ENCODE measurements at places on chromosomes 1 and 21.

DNA sequence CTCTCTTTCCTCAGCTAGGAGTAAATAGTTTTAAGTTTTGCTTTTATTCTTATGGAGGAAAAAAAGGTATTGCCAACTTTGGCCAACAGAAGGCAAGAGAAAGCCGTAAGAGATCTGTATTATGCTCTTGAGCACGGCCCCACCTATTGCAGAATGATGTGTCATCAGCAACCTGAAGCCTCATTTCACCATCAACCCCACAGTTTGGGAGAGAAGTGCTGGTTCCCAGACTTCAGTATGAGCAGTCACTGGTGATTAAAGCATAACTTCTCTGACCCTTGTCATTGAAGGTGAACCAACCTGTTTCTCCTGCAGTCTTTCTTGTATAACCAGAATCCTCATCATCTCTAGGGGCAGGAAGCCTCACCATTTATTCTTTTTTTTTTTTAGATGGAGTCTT lies 100.2 kb downstream of the SIPA1L2 start:
- DNase-seq: no peak

DNA sequence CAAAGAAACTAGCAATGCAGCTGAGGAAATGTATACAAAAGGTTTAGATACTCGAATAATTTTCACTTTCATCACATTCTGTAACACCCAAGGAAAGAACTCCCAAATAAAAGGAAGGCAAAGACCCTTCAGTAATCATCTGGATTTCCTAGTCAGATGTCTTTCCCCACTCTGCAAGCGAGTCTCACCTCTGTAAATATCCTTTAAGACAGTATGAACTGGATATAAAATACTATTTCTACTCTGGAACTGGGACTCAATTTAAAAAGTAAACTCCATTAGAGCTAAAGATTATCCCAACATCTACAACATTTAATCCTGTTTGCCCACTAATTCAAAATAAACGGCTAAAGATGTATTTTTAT lies 27.0 kb downstream of the C2CD2 start:
- no peak for DNase-seq

DNA sequence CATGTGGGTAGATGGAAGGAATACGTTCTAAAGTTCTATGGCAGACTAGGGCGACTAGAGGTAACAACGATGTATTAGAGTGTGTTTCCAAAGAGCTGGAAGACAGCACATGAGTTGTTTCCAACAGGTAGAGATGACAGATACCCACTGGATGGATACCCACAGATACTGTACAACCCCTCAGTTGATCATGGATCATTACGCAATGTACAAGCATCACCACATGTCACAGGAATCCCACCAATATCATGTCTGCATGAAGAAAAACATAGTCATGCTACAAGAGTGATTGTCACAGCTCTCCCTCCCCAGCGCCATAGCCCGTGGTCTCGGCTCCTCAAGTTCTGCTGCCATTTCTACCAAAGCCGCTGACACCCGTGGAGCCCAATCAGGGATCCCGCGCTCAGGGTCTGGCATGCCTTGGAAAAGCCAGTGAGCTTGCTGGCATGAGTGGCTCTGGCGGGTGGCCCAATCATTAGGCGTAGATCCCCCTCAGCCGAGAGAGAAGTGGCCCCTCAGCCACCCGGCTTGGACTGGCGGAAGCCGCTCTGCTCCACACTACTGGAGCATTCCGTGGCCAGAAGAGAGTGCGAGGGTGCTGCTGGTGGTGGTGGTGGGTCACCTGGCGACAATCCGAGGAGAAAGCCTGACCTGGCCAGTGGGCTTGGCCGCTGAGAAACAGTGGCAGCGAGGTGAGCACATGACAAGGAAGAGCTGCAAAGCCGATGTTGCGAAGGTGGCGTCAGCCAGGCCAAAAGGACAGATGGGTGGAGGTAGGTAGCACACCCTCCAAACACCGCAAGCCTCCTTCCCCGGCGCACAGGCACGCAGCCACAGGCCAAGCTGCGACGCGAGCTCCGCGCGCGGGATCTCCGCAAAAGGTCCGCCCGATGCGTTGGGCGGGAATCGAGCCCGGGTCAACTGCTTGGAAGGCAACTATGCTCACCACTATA lies 65.7 kb upstream of the FCGR2A start:
- DNase-seq: peak; percentile 71

DNA sequence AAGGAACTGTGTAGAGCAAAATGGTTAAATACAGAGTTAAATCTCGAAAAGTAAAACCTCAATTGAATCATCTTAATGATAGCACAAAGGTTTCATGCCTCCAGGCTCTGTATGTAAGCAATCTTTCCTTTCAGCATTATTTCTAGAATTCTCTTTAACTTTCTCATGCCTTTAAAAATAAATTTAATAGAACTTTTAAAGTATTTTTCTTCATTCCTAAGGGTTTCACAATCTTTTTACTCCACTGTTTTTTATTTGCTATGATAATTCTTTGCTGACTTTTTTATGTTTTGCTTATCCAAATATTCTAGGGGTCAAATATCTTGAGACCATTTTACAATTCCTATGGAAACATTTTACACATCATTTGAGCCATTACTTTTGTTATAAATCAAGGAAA lies 288.0 kb downstream of the BACH1 start:
- no peak for DNase-seq

- DNase-seq: no peak
Observed at GRCh38 chr21:41147096-41147978, 20.6 kb upstream of the BACE2 start.

- DNase-seq: no peak
Observed at GRCh38 chr21:16978309-16978895, 534.4 kb upstream of the CXADR start.

DNA sequence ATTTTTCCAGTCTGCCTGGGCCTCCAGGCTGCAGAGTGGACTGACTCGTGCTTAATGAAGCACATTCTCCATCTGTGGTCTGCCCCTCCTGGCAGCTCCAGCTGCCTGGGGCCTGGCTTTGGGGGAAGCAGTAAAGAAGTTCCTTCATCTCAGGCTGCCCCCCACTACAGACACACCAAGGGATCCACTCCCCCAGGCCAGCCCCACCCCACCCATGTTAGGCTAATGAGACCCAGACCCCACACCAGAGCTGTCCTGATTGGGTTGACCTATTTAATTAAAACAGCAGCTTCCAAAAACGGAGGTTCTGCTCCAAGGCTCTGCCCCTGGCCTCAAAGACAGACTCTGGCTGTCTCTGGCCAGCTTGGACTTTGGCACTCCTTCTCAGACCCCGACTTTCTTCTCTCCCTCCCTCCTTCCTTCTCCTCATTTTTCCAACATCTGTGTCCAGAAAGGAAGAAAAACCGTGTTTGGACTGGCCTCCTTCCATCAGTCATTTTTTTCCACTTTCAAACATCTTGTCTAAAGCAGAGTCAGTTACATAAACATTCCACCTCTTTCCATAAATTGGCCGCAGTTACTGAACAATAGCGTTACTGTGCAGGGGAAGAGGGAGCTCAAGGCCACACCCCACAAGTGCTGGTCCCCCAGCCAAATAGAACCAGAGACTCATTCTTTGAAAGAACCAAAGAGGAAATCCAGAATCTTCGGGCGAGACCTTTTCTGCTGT lies 29.7 kb downstream of the SERTAD4 start:
- peak; percentile 54 for DNase-seq

DNA sequence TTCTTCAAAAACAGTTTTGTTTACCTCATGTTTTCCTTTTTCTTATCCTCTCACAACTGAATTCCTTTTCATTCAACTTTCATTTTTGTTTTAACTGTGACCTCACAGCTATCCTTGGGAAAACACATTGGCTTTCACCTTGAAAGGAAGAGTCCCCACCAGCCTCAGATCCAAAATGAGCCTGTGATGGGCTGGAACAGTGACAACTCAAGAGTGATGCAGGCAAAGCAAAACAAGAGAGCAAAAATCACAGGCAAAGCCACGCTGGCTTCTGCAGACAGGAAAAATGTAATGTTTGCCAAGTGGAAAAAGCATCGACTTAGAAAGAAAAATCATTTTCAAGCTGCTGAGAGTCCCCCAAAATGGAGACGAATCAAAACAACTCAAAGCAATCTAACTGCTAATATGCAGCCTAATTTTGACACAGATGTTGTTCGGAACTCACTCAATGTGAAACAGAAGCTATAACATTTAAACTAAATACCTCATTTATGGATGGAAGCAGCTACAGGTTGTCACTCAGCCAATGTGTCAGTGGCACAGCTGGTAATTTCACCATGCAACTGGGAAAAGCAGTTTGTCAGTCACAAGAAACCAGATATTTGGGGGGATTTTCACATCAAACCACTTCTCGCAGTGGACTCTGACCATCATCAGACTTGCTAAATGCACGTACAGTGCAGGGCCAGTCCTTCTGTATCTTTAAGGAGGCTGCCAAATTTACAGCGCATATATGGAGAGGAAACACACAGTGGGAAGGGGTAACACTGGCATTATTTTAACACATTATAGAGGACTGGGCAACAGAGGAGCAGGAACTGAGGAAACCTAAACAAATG lies 50.7 kb downstream of the ALG14 start:
- no peak for DNase-seq

DNA sequence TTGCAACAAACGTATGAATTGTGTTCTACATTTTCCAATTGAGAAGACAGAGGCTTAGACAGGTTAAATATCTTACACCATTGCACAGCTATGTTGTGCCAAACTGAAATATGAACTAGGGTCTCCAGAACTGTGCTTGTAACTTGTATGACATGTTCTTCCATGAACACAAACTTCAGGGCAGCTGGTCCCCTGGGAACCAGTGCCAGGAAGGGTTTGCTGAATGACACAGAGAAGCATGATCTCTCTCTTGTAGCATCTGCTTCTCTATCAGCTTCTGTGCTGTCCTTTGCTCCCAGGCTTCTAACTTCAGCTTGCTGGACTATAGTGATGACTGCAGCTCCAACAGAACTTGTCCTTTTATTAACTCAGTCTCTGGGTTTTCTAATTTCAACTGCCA lies 385.5 kb downstream of the SIPA1L2 start:
- no peak for DNase-seq

- DNase-seq: no peak
Observed at GRCh38 chr21:40227096-40227495, 359.9 kb downstream of the PCP4 start.

DNA sequence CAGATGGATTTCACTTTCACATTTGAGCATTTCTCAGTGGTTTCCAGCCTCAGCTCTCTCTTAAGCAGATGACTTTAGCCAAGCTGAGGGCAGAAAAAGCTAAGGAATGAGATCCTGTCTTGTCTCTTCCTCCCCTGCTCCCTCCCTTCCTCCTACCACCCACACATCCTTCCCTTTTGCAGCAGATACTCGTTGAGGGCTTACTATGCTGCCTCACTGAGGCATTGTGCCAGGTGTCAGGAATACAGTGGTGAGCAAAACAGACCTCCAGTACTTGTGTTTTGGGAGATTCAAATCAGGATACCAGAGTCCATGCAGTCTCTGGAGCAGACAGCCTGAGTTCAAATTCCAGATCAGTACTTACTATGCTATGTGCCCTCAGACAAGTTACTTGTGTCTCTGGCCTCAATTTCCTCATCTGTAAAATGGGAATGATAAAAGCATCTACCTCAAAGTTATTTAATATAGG lies 43.2 kb downstream of the KIF26B start:
- DNase-seq: no peak

DNA sequence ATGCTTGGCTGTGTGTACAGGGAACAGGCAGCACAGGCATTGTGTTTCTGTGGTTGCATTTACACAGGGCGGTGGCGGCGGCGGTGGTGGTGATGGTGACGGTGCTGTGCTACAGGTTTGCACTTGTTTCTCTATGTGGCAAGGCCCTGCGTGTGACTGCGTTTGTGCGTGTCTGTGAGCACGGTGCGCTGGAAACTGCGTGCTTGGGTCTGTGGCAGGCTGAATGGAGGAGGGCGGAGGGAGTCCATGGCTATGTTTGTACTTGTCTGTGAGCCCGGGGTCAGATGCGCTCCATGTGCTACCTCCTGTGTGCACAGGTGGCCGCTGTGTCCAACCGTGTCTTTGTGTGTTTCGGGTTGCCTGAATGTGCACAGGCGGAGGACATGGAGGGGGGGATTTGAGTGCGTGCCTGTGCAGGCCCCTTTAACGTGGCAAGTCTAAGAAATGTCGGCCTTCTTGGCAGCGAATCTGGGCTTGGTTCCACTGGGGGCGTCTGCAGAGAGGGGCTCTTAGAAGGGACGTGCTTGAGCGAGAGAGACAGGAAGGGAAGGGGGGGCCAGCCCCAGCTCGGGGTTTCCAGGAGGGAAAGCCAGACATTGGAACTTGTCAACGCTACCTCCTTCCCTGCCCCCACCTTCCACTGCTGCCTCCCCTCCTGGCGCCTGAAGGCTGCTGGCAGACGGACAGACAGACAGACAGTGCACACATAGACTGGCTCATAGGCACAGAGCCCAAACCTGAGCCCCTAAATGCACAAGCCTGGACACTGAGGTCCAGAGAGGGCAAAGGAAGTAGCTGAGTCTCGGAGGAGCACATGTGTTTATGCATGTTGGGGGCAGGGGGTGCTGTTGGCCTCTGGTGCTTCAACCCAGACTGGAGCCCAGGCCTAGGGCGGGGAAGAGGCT lies 32.7 kb upstream of the WASF2 start:
- peak; percentile 28 for DNase-seq

- no peak for DNase-seq
Observed at GRCh38 chr1:32178380-32179192, 889 bp upstream of the TXLNA start.

DNA sequence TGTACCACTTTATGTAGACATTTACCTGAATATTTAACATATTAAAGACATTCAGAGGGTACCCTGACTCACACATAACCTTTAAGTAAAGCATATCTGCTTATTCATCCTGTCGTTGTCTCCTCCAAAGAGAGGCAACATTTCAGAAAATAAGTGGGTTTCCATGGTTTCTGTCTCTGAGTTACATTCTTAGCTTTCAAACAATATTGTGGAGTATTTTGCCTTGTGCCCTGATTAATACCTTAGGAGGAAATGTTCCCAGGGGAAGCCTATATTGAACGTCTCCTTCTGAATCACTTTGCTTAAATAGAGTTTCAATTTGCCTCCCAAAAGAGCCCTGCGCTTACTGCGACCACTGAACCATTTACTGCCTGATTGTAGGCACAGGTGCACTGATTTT lies 26.1 kb downstream of the PALMD start:
- DNase-seq: no peak

DNA sequence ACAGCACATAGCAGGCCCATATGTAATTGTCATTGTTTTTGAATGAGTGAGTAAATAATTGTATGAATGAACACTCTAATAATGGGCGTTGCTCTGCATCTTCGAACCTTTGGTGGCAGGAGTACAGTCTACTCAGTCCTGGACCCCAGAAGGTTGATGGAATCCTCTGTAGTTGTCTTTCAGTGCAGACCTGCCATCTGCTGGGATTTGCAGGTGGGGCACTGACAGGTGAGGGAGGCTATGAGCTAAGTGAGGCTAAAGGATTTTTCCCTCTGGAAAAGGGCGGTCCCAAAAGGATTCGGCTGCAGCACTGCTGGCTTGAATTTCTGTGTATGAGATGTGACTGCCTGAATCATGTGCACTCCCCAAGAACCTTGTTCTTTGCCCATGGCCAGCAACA lies 53.4 kb downstream of the PLXNA2 start:
- DNase-seq: no peak

DNA sequence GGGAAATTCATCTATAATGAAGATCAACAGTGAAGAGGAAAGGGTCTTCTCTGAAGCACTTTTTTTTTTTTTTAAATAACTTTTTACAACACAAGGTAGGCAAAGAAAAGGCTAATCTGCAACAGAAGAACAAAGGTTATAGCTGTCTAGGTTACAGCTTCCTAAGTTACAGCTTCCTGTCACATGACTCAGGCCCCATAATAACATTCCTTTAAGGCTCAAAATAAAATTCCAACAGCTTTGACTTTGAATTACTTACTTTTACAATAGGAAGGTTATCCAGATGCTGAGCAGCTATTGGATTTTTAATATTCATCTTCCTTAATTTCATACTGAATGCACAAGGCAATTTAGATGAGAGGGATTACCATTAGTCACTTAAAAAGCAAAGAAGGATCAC lies 40.4 kb upstream of the TMEM61 start:
- peak; percentile 32 for DNase-seq

- peak; percentile 63 for DNase-seq
Observed at GRCh38 chr1:117060441-117061317, 553 bp downstream of the TTF2 start.

Measured in ELR (cell line).